ENCODE measurements at places on chromosomes 1 and 21. TPM values are rescaled to one million over a fixed set of nuclear protein-coding genes. Genes with fewer than 3 reads are reported as not detected.

The KCNK2 gene
- 1.9 TPM for total RNA-seq

The CRABP2 gene
- total RNA-seq = 17.1 TPM

The TTC22 gene
- total RNA-seq = 6.8 TPM

The HES2 gene
- 0.35 TPM for total RNA-seq

The GFI1 gene
- total RNA-seq = 1.5 TPM

The ADORA3 gene
- 0.88 TPM for total RNA-seq

The AGRN gene
- 246 TPM for total RNA-seq

The FCGR3A gene
- 10.7 TPM for total RNA-seq

The HTR6 gene
- 0.47 TPM for total RNA-seq

The ZMYM1 gene
- 25.1 TPM for total RNA-seq

The HENMT1 gene
- total RNA-seq = 6.2 TPM

The ZNF644 gene
- total RNA-seq = 90.0 TPM

The VANGL2 gene
- total RNA-seq = 15.5 TPM

The NHLH1 gene
- not detected for total RNA-seq

The ADAMTSL4 gene
- total RNA-seq = 28.2 TPM

The DNASE2B gene
- not detected for total RNA-seq

The SYCP1 gene
- not detected for total RNA-seq

The ZBTB40 gene
- 16.8 TPM for total RNA-seq

The SEC22B gene
- 28.8 TPM for total RNA-seq

The CHI3L2 gene
- 0.70 TPM for total RNA-seq

The S100A7 gene
- not detected for total RNA-seq

The CLCNKB gene
- 73.2 TPM for total RNA-seq

The PLEKHN1 gene
- 0.23 TPM for total RNA-seq

The VSIG8 gene
- total RNA-seq = 0.23 TPM

The FAM110D gene
- total RNA-seq = 1.5 TPM

The CCDC28B gene
- 29.6 TPM for total RNA-seq

The LMX1A gene
- total RNA-seq = 0.12 TPM

The PWP2 gene
- 16.1 TPM for total RNA-seq

The KIF17 gene
- 5.2 TPM for total RNA-seq

The NEK2 gene
- total RNA-seq = 10.2 TPM

The IGSF21 gene
- 0.88 TPM for total RNA-seq

The ETNK2 gene
- total RNA-seq = 16.4 TPM

The ZNF648 gene
- total RNA-seq = 0.76 TPM

The FCRL3 gene
- total RNA-seq = 0.06 TPM

The TIE1 gene
- total RNA-seq = 87.1 TPM

The NUDT17 gene
- 6.8 TPM for total RNA-seq

The CHD5 gene
- total RNA-seq = 0.41 TPM

The INAVA gene
- 22.5 TPM for total RNA-seq

The EPHA8 gene
- 1.1 TPM for total RNA-seq

The CYP4A22 gene
- 0.47 TPM for total RNA-seq

The TCEA3 gene
- 75.4 TPM for total RNA-seq

The OR2T29 gene
- total RNA-seq = not detected

The EPHA10 gene
- 0.12 TPM for total RNA-seq

The EFNA3 gene
- total RNA-seq = 6.0 TPM

The CFHR2 gene
- total RNA-seq = not detected

The DENND2D gene
- 17.2 TPM for total RNA-seq

The NUDT4B gene
- 9.4 TPM for total RNA-seq

The LCE1E gene
- not detected for total RNA-seq
